ENCODE measurements at places on chromosomes 12 and 14.

- DNase-seq: peak; percentile 94
Observed at GRCh38 chr14:34059925-34060650, 109.2 kb upstream of the EGLN3 start.

- no peak for DNase-seq
Observed at GRCh38 chr12:82948491-82948890, 261.8 kb downstream of the TMTC2 start.

- DNase-seq: no peak
Observed at GRCh38 chr14:65044596-65044959, 57.7 kb downstream of the MAX start.

- DNase-seq: no peak
Observed at GRCh38 chr12:116183741-116184141, 93.8 kb downstream of the MED13L start.

DNA sequence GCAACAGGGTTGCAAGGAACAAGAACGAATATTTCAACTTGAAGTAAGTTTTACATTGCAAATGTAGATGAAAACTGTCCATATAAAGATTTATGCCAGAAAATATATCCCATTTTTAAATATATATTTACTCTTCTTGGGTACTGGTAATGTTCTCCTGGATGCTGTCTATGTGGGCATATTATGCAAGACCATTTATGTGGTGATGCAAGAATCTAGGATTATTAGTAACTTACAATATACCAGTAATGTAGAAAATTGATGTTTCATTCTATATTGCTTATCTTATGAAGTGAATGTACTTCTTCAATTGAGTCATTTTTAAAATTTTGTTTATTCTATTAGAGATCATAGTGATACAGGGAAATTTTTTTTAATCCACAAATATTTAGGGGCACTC lies 25.1 kb downstream of the FGFR1OP2 start:
- no peak for DNase-seq

GRCh38 chr12:102917026-102917787 lies at the start of gene PAH:
PAH (minus strand) TSS chr12:102917244; CDS start chr12:102917130, 114 bp downstream.
- peak; percentile 86 for DNase-seq

- no peak for DNase-seq
Observed at GRCh38 chr12:29035112-29035511, 114.0 kb upstream of the FAR2 start.

GRCh38 chr14:72451054-72451972 lies 442.6 kb downstream of the DPF3 start:
- DNase-seq: no peak

DNA sequence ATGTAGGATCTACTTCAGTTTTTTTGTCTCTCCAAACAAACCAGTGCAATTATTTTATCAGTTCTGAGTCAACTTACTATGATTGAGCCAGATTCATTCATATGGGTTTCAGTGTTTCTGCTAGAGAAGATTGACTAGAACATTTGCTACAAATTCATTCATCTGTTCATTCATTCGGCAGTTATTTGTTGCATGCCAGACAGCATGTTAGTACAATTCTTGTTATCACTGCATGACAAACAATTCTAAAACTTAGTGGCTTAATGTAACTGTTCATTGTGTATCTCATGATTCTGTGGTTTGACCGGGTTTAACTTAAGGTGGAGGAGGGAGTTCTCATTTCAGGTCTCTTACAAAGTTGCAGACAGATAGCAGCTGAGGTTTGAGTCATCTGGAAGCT lies 52.3 kb downstream of the POLR3B start:
- DNase-seq: no peak

DNA sequence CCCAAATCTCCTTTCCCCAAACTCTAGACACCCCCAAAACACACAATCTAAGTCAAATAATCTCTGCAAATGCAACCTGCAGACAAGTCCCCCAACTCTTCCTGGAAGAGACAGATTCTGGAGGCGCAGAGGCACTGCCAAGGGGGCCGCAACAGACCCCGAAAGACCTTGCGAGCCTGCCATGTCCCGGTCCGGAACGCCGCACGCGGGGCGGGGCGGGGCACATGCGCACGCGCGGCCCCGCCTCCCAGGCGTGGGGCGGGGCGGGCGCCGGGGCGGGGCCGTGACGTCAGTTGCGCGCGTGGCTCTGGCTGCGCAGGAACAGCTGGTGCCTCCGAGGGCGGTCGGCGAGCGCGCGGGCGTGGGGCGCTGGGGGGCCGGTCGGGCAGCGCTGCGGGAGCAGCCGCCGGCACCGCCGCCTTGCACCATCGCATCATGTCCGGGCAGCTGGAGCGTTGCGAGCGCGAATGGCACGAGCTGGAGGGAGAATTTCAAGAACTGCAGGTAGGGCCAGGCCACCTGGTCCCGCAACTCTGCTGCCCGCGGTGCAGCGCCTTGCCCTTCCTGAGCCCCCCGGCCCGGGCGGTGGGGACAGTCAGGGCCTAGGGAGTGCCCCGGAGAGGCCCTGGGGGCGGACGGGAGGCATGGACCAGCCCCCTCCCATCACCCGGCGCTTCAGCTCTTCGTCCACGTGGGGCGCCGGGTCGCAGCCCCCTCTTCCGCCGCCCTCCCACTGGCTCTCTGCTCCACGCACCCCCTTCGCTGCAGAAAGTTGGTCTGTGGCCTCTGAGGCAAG lies at the start of gene TMEM120B:
TMEM120B (plus strand) TSS at position 292 of the 796 bp plus-strand sequence; CDS start at position 436, 144 bp downstream.
- peak; percentile 92 for DNase-seq

GRCh38 chr14:76212242-76212641 lies 60.5 kb downstream of the GPATCH2L start:
- no peak for DNase-seq

- DNase-seq: peak; percentile 63
Observed at GRCh38 chr12:16165506-16165905, 112.0 kb downstream of the SLC15A5 start.

GRCh38 chr14:32311294-32312009 lies 17.6 kb upstream of the AKAP6 start:
- no peak for DNase-seq

DNA sequence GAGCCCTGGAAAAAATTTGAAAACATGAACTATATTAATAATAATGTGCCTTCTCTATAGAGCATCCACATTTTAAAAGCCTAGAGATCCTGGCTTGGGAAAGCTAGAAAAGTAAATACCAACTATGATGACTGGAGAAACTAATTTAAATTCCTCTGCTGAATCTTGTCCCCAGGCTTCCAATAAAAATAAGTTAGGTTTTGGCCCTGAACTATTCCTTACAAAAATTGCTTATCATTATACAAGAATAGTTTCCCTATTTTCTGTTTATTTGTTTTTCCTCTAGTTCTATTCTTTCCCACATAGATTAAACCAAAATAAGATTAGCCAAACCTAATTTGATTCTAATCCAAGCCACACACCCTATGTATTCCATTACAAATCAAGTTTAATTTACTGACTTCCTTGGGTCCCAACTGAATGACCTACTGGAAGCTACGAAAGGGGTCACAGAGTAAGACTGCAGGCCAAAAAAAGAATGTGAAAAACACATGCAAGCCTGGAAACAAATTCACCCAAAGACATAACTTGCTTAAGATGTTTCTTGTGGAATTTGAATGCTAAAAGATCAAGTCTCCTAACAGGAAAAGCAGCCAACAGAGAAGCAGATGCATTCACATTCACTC lies 133.0 kb downstream of the PAWR start:
- DNase-seq: no peak

DNA sequence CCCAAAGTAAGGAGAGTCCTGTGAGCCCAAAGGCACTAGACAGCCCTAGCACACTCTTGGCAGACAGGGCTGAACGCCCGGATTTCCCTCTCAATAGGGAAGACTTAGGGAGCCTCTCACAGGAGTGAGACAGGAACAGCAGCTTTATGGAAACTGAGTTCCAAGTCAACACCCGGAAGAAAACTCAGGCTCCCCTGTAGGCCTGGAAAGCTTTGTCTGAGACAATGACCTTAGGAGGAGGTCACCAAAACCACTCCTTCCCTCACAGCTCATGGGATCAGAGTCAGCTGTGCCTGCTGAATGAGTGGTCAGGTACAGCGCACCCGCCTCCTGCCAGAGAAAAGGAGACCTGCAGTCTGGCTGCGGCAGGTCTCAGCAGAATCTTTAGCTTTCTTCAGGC lies 229.5 kb downstream of the CACNA1C start:
- peak; percentile 42 for DNase-seq

DNA sequence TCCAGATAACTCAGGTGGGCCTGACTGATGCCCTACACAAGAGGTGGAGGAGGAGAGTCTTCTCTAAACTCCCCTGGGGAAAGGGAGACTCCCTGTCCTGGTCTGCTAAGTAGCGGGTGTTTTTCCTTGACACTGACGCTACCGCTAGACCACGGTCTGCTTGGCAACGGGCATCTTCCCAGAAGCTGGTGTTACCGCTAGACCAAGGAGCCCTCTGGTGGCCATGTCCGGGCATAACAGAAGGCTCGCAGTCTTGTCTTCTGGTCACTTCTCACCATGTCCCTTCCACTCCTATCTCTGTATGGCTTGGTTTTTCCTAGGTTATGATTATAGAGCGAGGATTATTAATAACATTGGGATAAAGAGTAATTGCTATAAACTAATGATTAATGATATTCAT lies 965.5 kb downstream of the TMEM121 start:
- DNase-seq: no peak

- DNase-seq: no peak
Observed at GRCh38 chr12:111748867-111749266, 17.9 kb upstream of the ALDH2 start.

GRCh38 chr12:53046655-53047220 lies 3.1 kb upstream of the TNS2 start:
- no peak for DNase-seq
